Stimulated activated CD8-positive, alpha-beta memory T cell treated with anti-CD3 and anti-CD28 coated beads, Interleukin-7, amount 100 ng/mL, for 48 hours (primary cell): ENCODE measurements at places on chromosomes 2 and 18.

GRCh38 chr18:44602845-44603244, 77.8 kb upstream of the SETBP1 start:
- no peak for DNase-seq

- no peak for DNase-seq
Observed at GRCh38 chr2:239028253-239028619, 180.4 kb downstream of the TWIST2 start.

GRCh38 chr18:79422022-79422782, 26.5 kb downstream of the NFATC1 start:
- DNase-seq: no peak

DNA sequence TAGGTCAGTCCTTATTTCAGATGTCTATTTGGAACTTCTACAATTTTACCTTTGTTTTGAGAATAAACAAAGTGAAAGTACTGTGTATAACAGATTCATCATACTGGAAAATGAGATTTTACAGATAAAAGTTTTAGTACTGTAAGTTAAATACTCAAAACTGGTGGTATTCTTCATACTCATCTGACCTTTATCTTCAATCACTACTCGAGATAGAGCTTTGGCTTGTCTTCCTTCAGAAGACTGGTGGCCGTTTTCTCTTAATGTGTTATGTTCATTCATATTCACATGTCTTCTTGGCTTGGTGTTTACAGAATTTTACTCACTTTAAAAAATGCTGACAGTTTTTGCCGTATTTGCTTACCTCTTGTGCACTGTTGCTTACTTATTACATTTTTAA, 2.1 kb downstream of the SPOPL start:
- DNase-seq: no peak

DNA sequence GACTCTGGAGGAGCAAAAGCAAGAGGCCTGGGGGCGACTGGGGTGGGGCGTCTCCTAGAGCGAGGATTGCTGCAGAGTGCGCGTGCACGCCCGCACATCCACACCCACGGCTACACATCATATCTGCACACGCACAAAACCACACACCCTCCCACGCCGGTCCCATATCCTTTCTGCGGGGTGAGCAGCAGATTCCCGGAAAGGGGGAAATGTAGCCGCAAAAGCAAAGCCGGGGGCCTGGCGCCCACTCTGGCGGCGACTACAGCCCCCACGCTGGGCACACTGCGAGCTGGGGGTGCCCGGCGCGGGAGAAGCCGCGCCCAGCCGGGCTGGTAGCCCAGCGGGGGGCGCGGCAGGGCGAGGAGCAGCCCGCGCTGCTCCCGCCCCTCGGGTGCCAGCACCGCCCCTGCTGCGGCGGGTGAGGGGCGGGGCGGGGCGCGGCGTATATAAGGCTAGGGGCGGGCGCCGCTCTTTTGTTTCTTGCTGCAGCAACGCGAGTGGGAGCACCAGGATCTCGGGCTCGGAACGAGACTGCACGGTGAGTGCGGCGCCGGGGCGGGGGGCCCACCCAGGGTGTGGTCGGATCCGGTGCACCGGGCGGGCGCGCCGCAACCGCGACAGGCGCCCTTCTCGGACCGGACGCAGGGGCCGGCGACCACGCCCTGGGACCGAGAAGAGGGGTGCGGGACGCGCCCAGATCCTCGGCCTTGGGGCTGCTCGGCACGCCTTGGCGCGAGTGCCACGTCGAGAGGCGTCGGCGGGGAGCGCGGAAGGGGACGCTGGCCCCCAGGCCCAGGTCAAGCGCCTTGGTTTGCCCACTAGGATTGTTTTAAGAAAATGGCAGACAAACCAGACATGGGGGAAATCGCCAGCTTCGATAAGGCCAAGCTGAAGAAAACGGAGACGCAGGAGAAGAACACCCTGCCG, at the start of gene TMSB10:
TMSB10 (plus strand) TSS at position 476 of the 927 bp plus-strand sequence.
- DNase-seq: peak; percentile 72

DNA sequence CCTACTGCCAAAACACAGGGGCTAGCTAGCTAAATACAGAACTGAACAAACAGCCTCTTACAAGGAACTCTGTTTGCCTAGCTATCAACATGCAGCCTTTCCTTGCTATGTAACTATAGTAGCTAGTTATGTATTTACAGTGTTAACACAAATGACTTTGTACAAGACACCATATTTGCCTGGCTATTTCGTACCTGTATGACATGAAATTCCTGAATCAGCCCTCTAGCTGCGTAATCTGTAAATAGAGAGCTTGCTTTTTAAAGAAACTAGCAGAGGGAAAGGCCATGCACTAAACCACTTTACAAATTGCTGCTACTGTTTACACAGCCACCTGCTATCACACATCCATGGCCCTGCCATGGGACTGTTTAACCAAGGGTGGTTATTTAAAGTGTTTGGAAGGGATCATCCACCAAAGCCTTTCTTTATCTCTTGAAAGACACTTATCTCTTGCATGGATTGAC, 248.7 kb downstream of the TFCP2L1 start:
- no peak for DNase-seq

GRCh38 chr2:115624332-115624731, 1181.9 kb downstream of the DPP10 start:
- no peak for DNase-seq

DNA sequence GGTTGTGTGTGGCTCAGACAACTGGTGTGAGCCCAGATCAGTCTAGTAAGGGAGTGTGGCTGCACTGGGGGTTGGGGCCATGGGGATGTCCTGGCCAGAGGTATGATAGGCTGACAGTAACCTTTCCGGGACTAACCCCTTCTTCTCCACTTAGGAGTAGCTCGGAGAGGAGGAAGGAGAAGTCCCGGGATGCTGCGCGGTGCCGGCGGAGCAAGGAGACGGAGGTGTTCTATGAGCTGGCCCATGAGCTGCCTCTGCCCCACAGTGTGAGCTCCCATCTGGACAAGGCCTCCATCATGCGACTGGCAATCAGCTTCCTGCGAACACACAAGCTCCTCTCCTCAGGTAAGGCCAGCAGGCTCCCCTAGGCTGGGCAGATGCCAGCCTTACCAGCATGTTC, 49.5 kb downstream of the EPAS1 start:
- no peak for DNase-seq

- no peak for DNase-seq
Observed at GRCh38 chr2:183416753-183417152, 292.5 kb downstream of the NUP35 start.
